ENCODE measurements at places on chromosomes 5 and 9.
A peak's percentile ranks its signal among the peaks of the same experiment; 100 is the strongest.

GRCh38 chr5:110634475-110634874 is 92.0 kb downstream of the TMEM232 start:
- no peak for DNase-seq

DNA sequence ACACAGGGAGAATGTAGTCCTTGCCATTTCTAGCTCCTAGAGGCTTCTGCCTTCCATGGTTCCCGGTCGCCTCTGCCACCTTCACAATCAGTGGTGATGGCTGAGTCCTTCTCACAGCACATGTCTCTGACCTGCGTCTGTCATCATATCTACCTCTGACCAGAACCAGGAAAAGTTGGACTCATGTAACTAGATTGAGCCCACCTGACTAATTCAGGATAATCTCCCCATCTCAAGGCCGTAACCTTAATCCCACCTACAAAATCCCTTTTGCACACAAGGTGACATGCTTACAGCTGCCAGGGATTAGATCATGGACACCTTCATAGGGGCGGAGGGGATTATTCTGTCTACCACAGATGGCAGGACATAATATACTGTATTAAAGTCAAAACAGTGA is 375.6 kb downstream of the ICE1 start:
- no peak for DNase-seq

- no peak for DNase-seq
Observed at GRCh38 chr5:120913396-120913795, 449.3 kb downstream of the PRR16 start.

- DNase-seq: no peak
Observed at GRCh38 chr9:135214706-135215105, 127.2 kb downstream of the OLFM1 start.

GRCh38 chr5:156476158-156476551 is 149.2 kb downstream of the SGCD start:
- no peak for DNase-seq

GRCh38 chr5:159928122-159928909 is 12.0 kb downstream of the ADRA1B start:
- no peak for DNase-seq

GRCh38 chr5:56735849-56736641 is 79.3 kb upstream of the MAP3K1 start:
- peak; percentile 58 for DNase-seq

GRCh38 chr9:123978981-123979380 is 32.6 kb upstream of the LHX2 start:
- no peak for DNase-seq

- no peak for DNase-seq
Observed at GRCh38 chr5:33840927-33841547, 50.8 kb downstream of the ADAMTS12 start.

DNA sequence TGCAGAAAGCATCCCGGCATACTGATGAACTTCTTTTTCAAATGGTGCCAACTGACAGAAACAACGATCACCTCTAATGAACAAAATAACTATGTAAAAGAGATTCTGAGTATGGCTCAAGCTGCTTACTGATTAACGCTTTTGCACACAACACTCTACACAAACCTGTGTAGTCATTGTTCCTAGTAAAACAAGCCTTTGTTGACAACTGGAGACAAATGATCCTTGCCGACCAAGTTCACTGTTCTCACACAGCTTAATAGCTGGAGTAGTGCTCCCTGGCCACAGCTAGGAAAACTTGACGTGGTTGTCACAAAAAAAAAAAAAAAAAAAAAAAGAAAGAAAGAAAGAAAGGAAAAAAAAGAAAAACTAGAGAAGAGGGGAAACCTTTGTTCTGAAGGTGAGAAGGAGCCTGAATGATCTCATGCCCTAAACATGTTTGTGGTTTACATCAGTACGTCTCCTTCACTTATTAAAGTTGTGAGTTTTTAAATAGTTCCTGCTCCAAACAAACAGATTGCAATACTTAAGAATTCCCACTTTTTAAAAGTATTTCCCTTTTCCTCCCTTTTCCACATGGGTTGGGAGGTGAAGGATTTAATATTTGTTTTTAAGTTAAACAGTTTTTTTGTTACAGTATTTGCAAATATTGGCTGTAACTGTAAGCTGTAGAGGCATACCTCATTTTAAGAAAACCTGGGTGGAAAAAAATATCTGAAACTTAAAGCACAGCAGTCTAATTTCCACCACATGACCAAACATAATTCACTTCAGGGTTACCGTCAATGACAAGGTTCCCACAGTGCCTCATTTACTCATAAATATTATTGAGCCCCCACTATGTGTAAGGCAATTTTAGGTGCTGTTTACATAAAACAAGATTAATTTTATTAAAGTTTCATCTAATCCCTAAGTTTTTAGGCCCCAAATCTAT is 63.7 kb downstream of the GLIS3 start:
- DNase-seq: no peak

GRCh38 chr5:33973271-33973670 is 11.2 kb downstream of the SLC45A2 start:
- DNase-seq: no peak

- no peak for DNase-seq
Observed at GRCh38 chr9:81666123-81666522, 23.2 kb downstream of the TLE1 start.

DNA sequence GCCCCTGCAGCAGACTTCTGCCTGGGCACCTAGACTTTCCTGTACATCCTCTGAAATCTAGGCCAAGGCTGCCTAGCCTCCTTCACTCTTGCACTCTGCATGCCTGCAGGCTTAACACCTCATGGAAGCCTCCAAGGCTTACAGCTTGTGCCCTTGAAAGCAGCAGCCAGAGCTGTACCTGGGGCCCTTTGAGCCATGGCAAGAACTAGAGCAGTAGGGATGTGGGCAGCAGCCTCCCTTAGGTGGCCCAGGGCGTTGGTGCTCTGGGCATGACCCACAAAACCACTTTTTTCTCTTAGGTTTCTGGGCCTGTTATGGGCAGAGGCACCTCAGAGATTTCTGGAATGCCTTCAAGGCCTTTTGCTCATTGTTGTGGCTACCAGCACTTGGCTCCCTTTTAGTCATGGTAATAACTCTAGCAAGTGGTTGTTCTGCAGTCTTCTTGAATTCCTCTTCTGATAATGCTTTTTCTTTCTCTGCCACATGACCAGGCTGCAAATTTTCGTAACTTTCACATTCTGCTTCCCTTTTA is 606.2 kb downstream of the TLE4 start:
- DNase-seq: no peak

DNA sequence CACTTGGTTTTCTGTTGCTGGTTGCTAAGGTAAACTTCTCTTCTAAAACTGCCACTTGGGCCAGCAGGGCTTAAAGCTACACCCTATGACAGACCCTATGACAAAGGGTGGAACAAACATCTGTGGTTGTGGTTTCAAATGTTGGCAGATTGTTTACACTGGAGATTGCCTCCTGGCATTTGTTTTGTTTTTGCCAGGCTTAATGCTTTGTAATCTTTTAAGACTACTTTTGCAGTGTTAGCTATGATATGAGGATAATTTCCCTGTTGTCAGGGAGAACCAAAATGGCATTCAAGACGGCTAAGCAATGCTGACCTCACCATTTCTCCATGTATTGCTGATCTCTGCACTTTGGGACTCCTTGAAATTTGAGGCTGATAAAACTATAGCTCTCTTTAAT is 50.3 kb downstream of the MAMDC2 start:
- no peak for DNase-seq

- no peak for DNase-seq
Observed at GRCh38 chr5:22918511-22918910, 65.4 kb upstream of the CDH12 start.

DNA sequence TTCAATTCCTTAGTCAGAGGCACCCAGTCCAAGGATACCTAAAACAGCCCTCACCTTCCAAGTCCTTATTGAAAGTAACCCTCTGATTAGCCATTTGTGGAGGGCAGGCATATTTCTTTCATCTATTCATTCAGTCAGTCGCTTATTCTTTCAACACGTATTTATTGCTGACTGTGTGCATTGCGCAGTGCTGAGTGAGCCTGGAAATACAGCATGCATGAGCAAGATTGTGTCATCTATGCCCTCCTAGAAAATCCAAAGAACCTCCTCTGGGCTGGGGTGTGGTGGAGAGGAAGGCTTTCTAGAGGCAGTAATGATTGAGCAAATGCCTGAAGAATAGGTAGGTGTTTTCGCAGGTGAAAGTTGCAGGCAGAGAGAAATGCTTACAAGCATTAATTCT is 8.5 kb upstream of the FEM1C start:
- no peak for DNase-seq

GRCh38 chr5:109155625-109156024 is 254.1 kb downstream of the PJA2 start:
- peak; percentile 40 for DNase-seq

GRCh38 chr5:61053937-61054336 is 108.3 kb downstream of the SMIM15 start:
- no peak for DNase-seq

DNA sequence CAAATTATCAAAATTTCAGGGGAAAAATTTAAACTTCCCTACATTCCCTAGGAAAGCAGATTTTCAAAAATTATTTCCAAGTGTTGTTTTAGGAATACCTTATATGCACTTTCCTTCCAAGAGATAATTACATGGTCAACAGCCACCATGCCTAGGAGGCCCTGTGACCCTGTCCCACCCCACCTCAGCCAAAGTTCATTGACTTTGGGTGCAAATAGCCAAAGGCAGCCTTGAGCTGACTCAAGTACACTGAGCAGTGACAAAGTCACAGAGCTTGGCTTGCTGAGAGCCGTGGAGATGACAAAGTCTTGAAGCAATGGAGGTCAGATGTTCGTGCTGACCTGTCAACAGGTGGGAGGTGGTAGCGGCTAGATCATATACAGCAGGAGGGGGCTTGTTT is 24.3 kb upstream of the FBP1 start:
- no peak for DNase-seq

- no peak for DNase-seq
Observed at GRCh38 chr5:133400120-133400519, 212.2 kb downstream of the FSTL4 start.

- DNase-seq: no peak
Observed at GRCh38 chr5:110112348-110112747, 422.6 kb downstream of the MAN2A1 start.

DNA sequence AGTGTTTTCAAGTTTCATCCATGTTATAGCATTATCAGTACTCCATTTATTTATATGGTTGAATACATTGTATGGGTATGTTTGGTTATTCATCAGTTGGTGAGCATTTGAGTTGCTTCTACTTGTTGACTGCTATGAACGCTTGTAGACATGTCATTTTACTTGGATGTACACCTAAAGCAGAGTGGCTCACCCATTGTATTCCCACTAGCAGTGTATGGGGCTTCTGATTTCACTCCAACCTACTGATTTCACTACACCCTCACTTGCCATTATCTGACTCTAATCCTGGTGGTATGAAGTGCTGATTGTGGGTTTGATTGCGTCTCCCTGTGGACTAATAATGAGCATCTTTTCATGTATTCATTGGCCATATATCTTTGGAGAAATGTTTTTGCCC is 9.5 kb downstream of the NPM1 start:
- DNase-seq: no peak

GRCh38 chr9:126745574-126746411 is 59.0 kb upstream of the ZBTB43 start:
- no peak for DNase-seq

DNA sequence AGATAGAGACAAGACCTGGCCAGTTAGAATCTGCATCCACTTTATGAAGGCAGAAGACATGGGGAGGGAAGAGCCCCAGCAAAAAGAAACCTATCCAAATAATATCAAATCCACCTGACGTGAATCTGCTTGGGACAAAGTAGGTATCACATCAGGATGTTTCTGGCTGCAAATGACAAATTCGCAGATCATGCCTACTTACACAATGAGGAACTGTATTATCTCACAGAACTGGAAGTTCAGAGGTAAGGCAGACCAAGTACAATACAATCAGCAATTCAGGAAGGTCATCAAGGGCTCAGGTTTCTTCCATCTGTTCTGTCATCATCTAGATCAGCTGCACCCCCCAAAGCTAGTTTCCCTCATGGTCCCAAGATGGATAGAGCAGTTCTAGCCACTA is 13.2 kb upstream of the NR4A3 start:
- DNase-seq: peak; percentile 34
